ENCODE measurements at places on chromosomes 1 and 21. TPM values are rescaled to one million over a fixed set of nuclear protein-coding genes. Genes with fewer than 3 reads are reported as not detected.
A peak's percentile ranks its signal among the peaks of the same experiment; 100 is the strongest.

The INSRR gene
- total RNA-seq, result 0.72 TPM

DNA sequence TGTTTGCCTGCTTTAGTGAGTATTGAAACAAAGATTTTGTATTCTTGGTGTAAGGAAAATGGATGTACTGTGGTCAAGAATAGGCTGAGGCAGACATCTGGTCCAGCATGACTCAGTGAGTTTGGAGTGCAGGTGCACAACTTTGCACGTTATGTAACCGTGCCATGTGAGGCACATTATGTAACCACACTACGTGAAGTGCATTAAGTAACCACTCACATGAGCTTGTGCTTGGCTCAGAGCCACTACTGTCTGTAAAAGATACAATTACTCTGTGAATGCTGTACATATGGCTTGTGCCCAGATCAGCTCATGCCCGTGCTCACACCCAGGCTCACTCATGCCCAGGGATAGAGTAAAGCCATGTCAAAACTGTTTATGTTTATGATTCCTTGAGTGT, 216.8 kb downstream of the CTH start:
- no peak for DNase-seq

DNA sequence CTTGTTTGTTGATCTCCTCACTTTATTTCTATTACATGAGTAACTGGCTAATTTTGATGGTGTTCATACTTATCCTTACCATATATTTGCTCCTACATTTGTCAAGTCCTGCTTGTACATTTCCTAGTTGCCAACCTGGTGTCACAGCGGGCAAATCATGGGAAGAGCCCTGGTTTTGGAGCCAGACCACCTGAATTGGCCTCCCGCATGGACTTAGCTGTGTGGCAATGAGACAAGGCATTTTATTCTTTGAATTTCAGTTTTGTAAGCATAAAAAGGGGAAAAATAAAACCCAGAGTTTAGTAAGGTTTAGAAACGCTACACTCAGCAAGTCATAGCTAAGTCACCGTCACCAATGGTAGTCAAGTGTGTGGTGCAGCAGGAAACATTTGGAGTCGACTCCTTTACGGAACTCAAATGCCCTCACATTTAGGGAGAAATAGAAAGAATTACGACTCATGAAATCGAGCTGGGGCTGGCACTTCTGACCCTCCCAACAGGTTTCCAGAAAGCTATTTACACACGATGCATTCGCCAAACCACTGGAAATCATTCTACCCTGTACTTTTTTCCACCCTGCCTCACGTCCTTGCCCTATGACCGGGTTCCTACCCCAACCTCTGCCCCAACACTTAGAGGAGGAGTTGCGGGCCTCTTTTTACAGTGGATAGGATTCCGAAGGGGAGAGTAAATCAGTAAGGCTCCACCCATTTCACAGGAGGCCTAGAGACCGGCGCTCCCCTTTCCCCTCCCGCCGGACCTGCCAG, 492 bp upstream of the PGM1 start:
- no peak for DNase-seq

GRCh38 chr21:43985690-43986251, 26.3 kb upstream of the TRAPPC10 start:
- DNase-seq, result no peak

GRCh38 chr1:25796811-25797458, 3.1 kb upstream of the SELENON start:
- DNase-seq, result peak; percentile 92

DNA sequence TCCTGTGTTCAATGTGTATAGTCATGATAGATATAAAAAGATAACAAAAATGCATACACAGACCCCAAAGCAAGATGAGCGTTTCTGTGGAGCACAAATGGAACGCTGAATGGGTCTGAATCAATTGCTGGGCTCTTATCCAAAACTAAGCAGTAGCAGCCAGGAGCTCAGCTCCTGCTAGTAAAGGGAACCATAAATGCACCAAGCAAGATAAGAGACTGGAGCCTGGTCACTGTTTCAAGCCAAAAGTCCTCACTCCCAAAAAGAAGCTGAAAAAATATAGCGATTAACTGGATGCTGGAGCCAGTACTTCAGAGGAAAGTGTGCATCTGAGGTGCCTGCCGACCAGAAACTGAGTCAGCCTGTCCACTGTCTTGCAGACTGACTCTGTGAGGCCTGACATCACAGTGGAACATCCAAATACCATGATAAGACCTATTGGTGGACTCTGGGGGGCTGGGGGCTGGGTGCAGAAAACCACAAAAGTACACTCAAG, 68.9 kb downstream of the LRRC8C start:
- DNase-seq, result no peak

GRCh38 chr1:229328598-229329362, 14.1 kb downstream of the CCSAP start:
- DNase-seq, result no peak

The MYCBP gene
- total RNA-seq, result 16.7 TPM

- DNase-seq, result no peak
Observed at GRCh38 chr1:64608005-64608650, 136.7 kb upstream of the RAVER2 start.

- DNase-seq, result no peak
Observed at GRCh38 chr1:215007880-215008279, 74.7 kb upstream of the KCNK2 start.

- DNase-seq, result no peak
Observed at GRCh38 chr1:27664291-27664690, 7.7 kb downstream of the IFI6 start.

GRCh38 chr1:150385537-150386445, 21.8 kb downstream of the RPRD2 start:
- DNase-seq, result no peak

All from left ventricle myocardium superior (tissue), 1 donor.